Fibroblast of skin of left biceps (primary cell): ENCODE measurements at places on chromosomes 7 and 10.

- DNase-seq: no peak
Observed at GRCh38 chr7:151272405-151272804, 23.9 kb upstream of the SMARCD3 start.

- DNase-seq: no peak
Observed at GRCh38 chr7:135434047-135434446, 75.9 kb downstream of the CNOT4 start.

DNA sequence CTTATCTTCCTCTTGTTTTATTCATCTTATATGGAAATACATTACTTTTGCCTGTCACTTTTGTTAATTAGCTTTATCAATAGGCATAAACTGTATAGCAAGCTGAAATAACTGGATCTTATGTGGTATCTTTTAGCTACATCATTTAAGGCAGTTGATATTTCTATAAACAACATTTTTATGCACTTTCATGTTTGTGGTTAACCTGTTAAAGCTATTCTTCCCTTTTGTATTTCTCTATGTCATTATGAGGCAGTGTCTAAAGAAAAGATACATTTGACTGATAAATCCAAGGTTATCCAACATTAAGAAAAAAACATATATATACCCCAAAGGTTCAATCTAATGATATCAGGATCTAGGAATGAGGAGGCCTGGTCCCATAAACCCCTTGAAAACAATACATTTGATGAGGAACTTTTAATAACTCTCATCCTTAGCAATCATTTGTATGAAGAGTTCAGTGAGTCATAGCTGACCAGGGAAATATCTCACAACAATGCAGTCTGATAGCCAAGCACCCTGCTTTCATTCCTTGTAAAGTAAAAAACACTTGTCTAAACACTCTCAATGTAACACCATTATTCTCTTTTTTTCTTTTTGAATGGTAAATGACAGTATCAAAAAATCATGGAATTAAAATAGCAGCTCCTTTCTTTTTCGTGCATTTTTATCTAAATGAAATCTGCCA is 300.9 kb downstream of the NEBL start:
- no peak for DNase-seq

DNA sequence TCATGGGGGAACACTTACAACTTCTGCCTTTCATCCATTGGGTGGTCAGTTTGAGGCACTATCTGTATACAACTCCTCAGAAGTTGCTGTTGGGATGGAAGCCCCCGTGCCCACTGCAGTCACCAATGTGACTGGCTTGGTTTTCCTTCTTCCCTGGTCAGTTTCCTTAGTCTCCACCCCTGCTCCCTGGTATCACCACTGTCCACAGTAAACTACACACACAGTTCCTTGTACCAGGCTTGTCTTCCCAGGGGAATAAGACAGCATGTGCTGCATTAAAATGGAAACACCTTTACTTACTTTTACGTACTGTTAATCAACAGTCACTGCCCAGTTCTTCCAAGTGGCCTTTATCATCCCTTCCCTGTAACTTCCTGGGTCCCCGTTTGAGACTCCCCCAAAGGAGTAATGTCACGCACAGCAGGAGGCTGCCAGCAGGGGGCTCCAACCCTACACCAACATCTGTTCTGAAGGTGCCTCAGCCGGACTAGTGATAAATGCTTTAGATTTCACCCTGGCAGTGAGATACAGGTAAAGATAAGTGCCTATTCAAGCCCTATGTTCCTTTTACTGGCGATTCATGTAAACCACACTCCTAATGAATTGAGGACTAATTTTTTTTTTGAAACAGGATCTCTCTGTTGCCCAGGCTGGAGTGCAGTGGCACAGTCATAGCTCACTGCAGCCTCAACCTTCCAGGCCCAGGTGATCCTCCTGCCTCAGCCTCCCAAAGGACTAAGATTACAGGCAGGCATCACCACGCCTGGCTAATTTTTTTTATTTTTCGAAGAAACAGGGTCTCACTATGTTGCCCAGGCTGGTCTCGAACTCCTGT is 45.3 kb upstream of the PIK3AP1 start:
- DNase-seq: no peak

- DNase-seq: peak; percentile 28
Observed at GRCh38 chr10:70887804-70888800, at the start of gene PCBD1. Gene PCBD1 (minus strand): TSS chr10:70888565. CDS start chr10:70888533, 32 bp downstream.

GRCh38 chr10:101906586-101907183 is 63.1 kb upstream of the KCNIP2 start:
- no peak for DNase-seq

DNA sequence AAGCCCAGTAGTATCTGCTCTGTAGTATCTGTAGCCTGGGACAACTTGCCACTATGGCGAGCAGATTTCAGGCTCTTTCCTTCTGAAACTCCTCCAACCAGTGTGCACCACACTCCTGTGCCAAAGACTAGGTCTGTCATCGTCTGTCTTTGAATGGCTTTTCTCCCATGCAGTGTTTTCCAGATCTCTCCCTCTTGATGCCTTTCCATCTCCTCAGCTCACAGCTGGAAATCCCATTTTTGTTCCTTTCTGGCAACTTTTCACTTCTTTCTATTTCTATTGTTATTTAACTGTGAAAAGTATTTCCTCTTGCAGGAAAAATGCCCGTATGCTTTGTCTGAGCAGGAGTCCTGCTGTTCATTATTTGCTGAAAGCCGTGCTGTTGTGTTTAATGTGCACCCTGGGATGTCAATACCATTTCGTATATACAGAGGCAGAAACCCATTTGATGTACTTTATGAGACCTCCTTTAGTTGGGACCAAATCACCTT is 373.7 kb downstream of the PHTF2 start:
- DNase-seq: no peak

DNA sequence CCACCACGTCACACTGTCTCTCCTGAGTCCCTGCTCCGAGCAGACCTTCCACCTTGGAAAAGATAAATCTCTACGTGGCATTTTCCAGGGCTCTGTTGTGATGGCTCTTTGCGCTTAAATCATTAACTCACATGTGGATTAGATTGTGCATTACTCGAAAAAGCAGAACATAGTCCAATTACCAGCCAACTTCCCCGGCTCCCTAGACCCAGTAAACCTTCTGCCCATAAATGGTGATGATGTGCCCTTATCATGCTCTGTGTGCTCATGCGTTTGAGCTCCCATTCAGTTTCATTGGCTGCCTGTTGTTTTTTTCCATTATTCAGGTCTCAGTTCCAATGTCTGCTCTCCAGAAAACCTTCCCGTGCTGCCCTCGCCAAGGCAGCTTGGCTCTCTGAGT is 471.2 kb downstream of the GLRX3 start:
- DNase-seq: no peak

DNA sequence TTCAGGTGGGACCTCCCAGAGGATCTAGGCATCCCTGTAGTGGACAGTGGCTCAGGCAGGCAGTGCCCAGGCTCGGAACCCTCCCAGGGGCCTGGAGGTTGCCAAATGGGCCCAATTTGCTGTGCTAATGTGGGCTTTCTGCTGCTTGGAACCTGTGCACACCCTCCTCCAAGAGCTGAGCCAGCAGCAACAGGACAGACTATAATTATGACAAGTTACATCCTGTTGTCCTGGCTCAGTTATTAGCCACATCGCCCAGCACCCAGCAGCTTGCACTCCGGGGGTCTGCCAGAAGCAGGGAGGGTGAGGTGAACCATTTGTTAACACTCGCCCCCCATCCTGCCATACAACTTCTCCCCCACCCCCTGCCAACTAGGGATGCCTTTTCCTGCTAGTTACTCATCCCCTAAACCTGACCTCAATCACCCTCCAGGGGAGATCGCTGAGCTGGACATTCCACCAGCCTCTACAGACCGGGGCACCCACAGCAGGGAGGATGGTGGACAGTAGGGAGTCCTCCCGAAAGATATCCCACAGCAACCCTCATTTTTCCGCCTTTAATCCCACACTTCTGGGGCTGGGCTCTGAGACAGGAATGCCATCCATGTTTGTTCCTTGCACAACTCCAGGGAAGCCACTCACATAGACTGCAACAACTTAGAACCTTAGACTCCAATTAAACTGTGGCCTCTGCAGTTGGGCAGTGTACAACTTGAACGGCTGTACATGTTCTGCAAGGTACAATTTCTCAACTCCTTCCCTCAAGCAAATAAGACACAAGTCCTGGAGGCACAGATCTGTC is 7.9 kb upstream of the MYL10 start:
- DNase-seq: no peak

GRCh38 chr10:90960355-90960814 is 39.5 kb upstream of the ANKRD1 start:
- DNase-seq: peak; percentile 89

DNA sequence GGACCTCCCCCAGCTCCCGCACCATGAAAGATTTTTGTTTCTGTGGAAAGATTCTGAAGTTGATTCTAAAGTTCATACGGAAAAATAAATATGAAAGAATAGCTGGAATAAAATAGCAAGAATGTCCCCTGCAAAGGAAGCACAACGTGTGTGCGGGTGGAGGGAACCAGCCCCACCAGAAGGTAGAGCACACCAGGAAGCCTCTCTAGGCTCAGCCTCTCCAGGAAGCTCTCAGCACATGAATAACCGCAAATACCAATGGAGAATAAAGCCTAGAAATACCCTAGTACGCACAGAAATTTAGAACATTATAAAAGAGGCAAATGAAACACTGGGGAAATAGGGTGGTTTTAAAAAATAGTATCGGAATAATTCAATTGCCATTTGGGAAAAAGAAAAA is 24.6 kb upstream of the FAM170B start:
- DNase-seq: no peak

- no peak for DNase-seq
Observed at GRCh38 chr7:143322760-143323633, 7.1 kb downstream of the CLCN1 start.

- no peak for DNase-seq
Observed at GRCh38 chr10:88114368-88114767, 250.9 kb downstream of the PTEN start.

DNA sequence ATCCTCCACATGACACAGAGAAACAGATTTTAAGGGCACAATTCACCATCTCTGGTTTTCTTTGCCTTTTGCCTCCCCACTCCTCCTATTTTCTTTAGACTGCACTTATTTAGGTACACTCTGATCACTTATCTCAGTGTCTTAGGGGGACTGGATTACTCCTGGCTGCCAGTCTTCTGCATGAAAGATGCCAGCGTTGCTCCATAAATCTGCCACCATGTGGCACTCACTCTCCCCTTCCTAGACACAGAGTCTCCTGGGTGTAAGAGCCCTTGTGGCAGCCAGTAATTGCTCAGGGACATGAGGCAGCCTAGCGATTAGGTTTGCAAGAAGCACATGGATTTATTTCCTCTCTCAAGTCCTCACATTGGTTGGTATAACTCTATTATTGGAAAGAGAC is 34.5 kb upstream of the RBM20 start:
- no peak for DNase-seq

DNA sequence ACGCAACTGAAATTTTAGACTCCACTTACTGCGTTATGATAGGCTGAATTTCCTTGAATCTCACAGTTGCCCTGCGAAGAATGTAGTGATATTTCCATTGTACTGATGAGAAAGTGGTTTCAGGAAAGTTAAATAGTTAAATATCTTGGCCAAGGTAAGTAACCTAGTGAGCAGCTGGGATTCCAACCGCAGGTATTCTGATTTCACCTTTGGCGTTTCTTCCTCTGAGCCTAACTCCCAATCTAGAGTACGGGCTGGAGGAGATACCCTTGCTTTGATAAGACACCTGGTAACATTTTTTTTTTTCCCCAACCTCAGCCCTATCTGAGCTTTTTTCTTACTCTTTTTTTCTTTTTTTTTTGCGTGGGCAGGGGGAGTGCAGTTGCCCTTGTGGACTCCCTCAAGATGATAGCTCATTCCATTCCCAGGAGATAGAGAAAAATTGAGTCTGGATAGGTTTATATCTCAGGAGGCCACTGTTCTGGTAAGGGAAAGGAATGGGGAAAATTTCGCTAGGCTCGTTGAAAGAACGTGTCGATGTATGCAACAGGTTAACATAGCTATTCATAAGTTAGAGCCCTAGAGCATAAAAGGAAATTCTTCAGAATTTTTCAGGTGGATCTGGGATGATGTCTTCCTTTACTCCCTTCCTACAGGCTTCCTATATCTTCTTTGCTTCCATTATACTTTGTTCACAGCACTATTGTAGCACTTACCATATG is 3.1 kb upstream of the TAS2R38 start:
- DNase-seq: no peak

DNA sequence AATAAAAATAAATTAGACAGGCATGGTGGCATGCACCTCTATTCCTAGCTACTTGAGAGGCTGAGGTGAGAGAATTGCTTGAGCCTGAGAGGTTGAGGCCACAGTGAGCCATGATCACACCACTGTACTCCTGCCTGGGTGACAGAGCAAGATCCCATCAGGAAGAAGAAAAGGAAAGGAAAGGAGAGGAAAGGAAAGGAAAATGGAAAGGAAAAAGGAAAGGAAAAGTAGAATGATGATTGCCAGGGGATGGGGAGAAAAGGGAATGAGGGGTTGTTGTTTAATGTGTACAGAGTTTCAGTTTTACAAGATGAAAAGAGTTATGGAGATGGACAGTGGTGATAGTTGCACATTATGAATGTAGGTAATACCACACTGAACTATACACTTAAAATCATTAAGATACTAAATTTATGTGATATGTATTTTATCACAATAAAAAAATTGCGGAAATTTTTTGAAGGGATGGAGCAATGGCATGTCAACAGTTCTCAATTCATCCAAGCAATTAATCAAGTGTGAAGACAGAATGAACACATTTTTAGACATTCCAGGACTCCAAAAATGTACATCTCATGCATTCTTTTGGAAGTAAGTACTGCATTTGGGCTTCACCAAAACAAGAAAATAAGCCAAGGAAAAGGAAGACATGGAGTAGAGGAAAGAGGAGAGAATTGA is 44.3 kb downstream of the IL6 start:
- DNase-seq: peak; percentile 36

GRCh38 chr7:73521636-73522104 is 423 bp downstream of the BAZ1B start:
- no peak for DNase-seq

DNA sequence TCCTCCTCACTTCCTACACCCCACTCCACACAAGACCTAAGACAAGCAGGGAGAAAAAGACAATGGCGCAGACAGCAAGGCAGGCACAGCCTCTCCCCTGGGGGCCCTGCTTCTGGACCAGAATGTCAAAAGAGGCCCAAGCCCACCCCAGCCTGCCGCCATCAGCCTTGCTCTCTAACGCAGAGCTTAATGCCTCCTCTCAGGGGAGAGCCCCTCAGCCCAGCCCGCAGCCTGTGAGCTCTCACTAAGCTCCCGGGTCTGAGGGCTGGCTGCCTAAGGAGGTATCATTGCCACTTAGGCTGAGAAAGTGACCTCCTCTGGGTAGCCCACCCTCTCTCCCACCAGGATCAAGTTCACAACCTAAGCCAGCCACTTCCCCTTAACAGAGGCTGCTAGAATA is 16.7 kb downstream of the SLIT1 start:
- no peak for DNase-seq

GRCh38 chr10:120719333-120719732 is 131.8 kb upstream of the WDR11 start:
- no peak for DNase-seq

- no peak for DNase-seq
Observed at GRCh38 chr10:98367604-98368451, 47.2 kb downstream of the PYROXD2 start.

GRCh38 chr7:23003505-23004246 is 10.3 kb downstream of the HYCC1 start:
- DNase-seq: no peak
